SK-MEL-5 (cell line): ENCODE measurements at places on chromosomes 12 and 14.

DNA sequence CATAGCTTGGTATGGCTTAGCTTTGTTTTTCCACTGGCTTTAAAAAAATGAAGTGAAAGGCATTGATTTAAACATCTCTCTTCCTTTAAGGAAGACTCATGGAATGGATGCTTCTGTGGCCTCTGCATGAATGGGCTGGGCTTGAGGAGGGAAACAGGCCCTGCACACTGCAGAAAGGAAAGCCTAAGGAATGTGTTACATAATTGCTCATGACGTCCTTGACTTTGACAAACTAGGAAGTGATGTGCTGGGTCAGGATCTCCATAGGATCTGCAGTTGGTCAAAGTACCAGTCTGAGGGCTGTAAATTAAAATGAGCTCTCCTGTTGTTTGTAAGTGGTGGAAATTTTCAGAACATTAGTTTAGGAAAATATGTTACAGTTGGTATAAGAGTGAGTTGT lies 12.7 kb downstream of the SAMD4A start:
- DNase-seq, result peak; percentile 46

DNA sequence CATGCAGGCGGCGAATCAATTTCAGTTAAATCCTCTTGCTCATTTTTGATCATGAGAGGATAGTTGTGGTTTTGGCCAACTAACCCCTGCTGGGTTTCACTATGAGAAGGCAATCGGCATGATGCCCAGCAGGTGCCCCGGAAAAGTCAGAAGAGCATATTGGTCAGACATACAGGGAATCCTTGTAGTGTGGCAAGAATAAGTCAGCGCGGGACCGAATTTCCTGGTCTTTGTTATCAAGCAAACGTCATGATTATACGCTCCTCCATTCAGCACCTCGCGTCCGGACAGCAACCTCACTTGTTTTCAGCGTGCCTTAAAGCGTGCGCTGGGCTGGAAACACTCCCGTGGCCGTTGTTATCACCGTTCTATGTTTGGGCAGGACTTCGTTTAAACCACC lies 1.8 kb downstream of the TBC1D30 start:
- peak; percentile 55 for DNase-seq

GRCh38 chr12:6772331-6772695 lies at the start of gene LAG3:
Gene LAG3 (plus strand): TSS chr12:6772520. CDS start chr12:6772853, 333 bp downstream.
- no peak for DNase-seq

DNA sequence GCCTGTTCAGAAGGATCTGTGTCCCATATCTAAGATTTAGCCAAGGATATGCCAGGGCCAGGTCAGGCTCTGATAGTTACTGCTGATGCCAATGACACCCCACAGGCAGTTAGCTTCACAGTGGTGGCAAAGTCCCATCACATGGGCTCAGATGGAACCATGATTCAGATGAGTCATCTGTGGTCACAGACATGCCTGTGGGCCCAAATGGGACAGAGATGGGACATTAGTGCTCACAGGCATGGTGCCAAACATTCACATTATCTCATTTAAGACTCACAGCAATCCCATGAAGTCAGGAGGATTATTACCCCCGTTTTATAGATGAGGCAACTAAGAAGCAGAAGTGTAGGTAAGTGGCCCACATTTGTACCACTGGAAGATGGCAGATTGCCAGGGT lies 207.8 kb downstream of the DPF3 start:
- no peak for DNase-seq

DNA sequence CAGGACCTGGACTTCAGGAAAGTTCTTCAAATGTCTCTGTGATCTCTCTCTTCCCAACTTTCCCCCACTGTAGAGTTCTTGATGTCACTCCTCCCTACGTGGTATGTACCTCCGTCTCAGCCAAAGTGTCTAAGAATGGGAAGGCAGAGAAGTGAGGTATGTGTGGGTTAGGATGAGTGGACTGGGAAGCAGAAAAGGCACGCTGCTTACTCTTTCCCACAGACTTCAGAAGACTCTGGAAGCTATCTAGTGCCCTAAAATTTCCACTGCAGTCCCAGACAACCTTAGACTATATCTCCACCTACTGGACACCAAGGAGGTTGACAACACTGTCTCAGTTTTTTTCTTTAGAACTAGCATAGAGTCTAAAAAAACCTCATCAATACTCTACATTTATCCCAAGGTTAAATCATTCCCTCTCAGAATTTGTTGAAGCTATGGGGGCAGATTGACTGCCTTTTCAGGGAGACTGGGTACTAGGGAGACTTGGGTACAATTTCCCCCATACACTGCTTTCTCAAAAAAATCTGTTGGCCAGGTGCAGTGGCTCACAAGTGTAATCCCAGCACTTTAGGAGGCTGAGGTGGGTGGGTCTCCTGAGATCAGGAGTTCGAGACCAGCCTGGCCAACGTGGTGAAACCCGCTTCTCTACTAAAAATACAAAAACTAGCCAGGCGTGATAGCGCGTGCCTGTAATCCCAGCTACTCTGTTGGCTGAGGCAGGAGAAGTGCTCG lies 20.6 kb upstream of the ITGA5 start:
- peak; percentile 74 for DNase-seq
